ENCODE measurements at places on chromosomes 6 and 20.

DNA sequence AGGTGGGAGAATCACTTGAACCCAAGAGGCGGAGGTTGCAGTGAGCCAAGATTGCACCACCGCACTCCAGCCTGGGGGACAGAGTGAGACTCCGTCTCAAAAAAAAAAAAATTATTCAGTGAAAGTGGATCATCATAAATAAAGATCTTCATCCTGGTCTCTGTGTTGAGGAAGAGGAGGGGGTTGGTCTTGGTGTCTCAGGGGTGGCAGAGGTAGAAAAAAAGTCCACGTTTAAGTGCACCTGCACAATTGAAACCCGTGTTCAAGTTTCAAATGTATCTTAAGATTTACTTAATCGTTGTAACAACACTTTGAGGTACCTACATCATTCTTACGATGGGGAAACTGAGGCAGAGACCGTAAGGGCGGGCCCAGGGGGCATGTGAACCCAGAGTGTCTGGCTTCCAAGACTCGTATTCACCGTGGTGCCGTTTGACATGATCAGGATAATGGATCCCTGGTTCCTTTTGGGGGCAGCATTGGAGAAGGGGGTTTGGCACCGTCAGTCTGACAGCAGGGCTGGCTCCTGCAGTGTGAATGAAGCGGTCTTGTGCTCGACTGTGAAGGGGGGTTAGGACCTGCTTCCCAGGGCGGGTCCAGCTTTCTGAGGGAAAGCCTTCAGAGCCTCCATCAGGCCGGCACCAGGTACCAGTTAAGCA is 32.9 kb upstream of the ID1 start:
- DNase-seq = no peak

DNA sequence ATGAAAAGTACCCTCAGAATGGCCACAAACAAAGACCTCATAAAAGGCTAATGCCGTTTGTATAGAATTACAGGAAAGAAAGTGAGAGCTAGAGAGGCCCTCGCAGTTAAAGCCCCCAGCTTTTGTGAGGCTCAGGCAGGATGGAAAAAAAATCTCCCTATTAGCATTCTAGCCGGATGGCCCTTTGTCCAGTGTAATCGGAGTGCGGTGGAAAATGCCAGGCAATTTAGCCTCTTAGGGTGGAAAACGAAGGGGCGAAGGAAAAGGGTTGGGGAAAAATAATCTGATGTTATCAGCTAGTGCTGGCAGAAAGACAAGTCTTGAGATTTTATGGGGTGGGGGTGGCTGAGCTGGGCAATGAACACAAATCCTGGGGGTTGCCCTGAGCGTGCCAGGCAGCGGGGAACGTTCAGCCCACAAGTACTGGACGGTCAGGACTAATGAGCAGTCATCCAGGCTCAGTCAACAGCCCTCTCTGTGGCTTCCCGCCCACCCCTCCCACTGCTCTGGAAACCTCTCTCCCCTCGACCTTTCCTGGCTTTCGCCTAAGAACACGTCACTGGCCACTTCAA is 92.4 kb downstream of the PSMG4 start:
- no peak for DNase-seq

GRCh38 chr20:40843251-40843650 is 154.2 kb upstream of the MAFB start:
- no peak for DNase-seq

GRCh38 chr20:41100001-41100480 is 37.3 kb upstream of the PLCG1 start:
- DNase-seq = no peak

- no peak for DNase-seq
Measured at GRCh38 chr6:105072798-105073199, 107.0 kb downstream of the POPDC3 start.

GRCh38 chr6:167806061-167806700 is 20.5 kb upstream of the AFDN start:
- DNase-seq = no peak

DNA sequence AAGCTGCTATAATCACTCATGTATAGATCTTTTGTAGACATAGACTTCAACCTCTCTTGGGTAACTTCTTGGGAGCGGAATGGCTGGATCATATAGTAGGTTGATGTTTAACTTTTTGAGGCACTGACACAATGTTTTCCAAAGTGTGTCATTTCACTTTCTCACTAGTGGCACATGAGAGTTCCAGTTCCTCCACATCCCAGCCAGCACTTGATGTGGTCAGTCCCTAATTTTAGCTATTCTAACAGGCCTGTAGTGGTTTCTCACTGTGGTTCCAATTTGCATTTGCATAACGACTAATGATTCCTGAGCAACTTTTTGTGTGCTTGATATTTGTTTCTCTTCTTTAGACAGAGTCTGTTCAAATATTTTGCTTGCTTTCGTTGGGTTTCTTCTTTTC is 221.3 kb downstream of the DLL1 start:
- DNase-seq = no peak

GRCh38 chr6:158314737-158315136 is 2.5 kb downstream of the TULP4 start:
- DNase-seq = no peak

- DNase-seq = no peak
Measured at GRCh38 chr6:21924002-21924401, 330.5 kb downstream of the SOX4 start.

DNA sequence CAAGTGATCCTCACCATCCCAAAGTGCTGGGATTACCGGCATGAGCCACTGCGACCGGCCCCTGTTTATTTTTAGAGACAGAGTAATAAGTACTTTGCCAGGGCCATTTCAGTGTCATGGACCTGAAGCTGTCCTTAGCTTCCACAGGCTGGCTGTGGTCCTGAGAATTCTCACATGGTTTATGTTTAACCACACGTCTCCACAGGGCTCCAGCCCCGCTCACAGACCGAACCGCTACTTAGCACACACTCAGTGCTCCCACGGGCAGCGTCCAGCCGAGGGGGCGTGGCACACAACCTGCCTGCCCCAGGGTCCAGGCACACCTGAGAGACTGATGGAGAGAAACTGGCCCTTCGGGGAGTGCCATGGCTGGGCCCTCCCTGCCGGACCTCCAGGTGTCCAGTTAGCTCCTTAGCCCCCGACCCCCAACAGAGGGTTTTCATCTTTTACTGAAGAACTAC is 11.7 kb downstream of the ACSS1 start:
- DNase-seq = no peak
